NCI-H2081 treated with DMSO at 0.1 percent for 48 hours (cell line): ENCODE measurements at places on chromosomes 1 and 21.

- DNase-seq: no peak
These were observed 59.6 kb downstream of the PLA2G4A start for GRCh38 chr1:186888367-186888766.

GRCh38 chr1:215501496-215501895 is 65.6 kb upstream of the KCTD3 start:
- no peak for DNase-seq

DNA sequence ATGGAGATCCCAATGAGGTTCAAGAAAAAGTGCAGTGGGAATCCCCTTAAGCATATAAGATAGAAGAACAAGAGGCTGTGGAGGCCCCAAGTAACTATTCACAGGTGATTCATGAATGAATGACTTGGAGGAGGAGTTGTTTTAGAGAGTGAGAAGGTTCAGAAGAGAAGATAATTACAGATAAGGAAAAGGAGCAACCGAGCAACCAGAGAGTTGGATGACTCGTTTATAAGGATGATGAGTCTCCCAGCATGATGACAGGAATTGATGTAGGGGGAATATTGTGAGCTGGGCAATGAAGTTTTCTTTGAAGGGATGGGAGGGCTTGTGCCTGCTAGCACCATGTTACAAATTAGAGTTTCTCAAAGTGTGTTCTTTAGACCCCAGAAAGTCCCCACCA is 9.8 kb downstream of the C8A start:
- no peak for DNase-seq

- no peak for DNase-seq
These were observed 779.6 kb upstream of the ADGRL2 start for GRCh38 chr1:81021134-81021533.

DNA sequence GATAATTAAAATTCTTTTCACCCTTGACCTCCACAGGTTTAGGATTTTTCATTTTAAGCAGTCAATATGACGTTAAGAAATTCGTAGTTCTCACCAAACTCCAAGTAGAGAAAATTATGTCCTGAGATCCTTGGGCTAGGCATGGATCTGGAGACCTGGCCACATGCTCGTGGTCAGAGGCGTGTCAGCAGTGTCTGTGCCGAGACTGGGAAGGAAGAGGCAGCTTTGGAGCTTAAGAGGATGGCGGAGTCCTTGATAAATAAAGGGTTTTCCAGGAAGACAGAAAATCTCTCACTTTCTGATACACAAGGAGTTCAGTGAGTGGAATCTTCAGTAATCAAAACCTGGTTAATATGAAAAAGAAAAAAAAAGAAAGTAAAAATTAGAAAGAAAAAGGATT is 17.0 kb downstream of the RHOU start:
- DNase-seq: no peak

DNA sequence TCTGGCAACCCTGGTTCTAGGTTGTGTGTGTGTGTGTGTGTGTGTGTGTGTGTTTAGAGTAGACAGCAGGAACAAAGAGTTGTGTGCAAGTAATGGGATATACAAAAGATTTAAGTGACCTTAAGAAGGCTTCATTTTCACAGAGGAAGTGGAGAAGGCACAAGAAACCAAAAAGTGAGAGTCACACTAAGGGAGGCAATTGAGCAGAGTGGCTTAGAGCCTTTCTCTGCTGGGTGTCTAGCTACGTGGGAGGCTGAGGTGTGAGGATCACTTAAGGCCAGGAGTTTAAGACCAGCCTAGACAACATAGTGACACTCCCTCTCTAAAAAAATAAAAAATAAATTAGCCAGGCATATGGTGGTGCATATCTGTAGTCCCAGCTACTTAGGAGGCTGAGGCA is 44.4 kb upstream of the HAO2 start:
- DNase-seq: no peak

DNA sequence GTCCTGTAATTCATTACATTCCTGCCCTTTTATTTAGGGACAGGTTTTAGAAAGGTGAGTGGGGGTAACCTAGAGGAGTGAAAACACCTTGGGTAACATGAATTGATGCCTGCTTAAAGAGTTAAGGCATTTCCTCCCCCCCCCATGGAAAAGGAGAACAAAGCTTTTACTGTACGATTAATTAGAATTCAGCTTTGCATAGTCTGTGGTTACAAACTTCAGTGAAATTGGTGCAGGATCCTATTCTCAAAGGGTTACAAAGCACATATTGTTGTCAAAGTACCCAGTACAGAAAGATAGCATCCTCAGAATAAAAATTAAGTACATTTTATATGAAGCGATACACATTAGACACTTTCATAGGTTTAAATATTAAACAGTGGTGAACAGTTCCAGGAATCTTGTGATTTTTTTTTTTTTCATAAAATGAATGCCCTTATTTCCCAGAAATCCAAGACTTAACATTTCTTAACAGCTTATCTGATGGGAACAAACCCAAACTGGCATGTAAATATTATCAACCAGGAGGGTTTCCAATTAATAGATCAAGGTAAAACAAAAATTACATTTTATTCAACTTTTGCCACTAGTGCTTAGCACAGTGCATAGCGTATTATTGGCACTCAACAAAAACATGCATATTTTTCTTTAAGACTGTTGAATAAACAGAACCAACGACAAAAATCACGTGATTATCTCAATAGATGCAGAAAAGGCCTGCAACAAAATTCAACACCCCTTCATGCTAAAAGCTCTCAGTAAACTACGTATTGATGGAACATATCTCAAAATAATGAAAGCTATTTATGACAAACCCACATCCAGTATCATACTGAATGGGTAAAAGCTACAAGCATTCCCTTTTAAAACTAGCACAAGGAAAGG is 172.7 kb downstream of the PDE4B start:
- no peak for DNase-seq

GRCh38 chr1:218948446-218948845 is 225.2 kb upstream of the LYPLAL1 start:
- DNase-seq: no peak

DNA sequence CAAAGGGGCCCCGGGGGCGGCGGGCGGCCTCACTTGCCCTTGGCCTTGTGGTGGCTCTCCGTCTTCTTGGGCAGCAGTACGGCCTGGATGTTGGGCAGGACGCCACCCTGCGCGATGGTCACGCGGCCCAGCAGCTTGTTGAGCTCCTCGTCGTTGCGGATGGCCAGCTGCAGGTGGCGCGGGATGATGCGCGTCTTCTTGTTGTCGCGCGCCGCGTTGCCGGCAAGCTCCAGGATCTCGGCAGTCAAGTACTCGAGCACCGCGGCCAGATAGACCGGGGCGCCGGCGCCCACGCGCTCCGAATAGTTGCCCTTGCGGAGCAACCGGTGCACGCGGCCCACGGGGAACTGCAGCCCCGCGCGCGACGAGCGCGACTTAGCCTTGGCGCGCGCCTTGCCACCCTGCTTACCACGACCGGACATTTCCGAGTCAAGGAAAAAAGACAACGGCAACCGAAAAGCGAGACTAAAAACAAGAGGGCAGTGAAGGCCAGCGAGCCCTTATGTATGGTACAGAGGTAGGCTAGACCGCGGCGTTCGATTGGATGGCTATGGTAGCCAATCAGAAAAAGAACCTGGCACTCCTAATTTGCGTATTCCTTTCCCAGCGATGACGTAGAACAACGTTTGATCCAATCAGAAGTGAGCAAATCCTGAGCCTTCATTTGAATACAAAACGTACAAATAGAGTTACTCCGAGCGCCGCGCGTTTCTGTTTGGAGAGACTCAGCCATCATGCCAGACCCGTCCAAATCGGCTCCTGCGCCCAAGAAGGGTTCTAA is 29.6 kb upstream of the RNF187 start:
- DNase-seq: peak; percentile 100

GRCh38 chr1:94272388-94272787 is 35.0 kb upstream of the ARHGAP29 start:
- no peak for DNase-seq

DNA sequence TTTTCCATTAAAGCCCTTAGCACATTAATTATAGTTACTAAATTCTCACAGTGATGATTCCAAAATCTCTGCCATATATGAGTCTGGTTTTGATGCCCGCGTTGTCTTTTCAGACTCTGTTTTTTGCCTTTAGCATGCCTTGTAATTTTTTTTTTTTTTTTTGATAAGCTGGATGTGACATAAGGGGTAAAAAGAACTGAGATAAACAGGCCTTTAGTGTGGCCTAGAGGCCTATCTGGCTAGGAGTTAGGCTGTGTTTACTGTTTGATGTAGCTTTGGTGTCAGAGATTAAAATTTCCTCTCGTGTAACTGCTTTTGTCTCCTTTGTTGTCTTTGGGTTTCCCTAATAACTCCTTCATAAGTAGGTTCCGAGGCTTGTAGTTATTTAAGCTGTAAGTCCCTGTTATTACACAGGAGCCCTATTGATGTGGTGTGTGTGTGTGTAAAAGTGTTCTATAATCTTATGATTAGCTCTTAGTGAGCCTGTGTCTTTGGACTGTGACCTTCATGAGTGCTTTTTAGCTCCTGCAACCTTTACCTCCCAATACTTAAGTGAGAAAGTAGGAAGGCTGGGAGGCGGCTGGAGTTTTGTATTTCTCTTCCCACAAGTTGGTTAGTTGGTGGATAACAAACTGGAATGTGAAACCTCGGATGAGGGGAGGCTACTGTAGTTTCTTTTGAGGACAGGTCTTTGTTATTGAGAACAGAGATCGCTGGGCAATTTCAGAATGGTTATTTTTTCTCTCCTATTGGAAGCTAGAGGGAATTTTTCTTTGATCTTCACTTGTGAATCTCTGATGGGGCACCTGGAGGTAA is 19.3 kb downstream of the HS2ST1 start:
- no peak for DNase-seq

- DNase-seq: no peak
These were observed 112.9 kb downstream of the ZBTB18 start for GRCh38 chr1:244163861-244164510.

- no peak for DNase-seq
These were observed 10.1 kb upstream of the LRRC71 start for GRCh38 chr1:156910309-156910782.

DNA sequence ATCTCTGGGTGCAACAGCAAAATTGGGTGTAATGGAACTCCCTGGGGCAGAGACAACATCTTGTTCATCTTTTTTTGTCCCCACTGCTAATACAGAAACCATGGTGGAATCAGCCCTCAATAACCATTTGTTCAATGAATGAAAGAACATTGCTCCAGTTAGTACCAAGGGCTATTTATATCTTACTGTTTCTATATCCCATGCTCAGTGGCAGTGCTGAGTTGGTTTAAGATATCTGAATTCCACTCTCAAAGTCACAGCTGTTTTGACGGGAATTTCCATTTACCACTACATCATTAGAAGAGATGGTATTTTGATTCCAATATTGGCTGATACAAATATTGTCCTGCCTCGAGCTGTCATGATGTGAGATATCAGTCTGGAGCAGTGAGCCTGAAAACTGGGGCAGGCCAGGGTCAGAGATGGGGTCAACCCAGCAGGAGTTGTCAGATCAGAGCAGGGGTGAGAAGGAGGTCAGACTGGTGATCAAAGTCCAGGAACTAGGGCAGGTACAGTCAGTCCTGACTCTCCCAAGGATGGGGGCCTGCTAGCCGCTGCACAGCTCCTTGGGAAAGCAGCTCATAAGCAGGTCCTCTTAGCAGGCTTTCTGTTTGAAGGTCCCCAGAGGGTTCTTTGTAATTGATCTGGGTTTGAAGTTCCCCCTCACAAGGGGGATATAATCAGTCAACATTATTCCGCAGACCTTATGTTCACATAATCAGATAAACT is 5.8 kb upstream of the PHC2 start:
- DNase-seq: no peak

- DNase-seq: no peak
These were observed 81.0 kb downstream of the UBR4 start for GRCh38 chr1:19128968-19129514.

DNA sequence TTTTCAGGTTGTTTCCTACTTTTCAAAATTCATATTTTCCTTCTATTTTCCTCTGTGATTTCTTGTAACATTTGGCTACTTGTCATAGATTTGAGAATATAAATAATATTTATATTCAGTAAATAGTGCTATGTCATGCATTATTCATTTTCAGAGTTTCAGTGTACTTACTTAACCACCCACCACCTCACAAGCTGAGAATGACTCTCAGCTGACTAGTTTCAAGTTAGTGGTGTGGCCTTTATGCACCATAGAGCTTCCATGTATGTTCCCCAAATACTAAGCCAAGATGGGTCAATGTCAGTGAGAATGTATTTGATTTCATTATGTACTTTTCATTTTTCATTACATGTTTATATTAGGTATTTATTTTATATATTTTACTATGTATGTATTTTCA is 56.9 kb upstream of the RGS1 start:
- DNase-seq: no peak

- DNase-seq: no peak
These were observed 103.8 kb downstream of the LYPLAL1 start for GRCh38 chr1:219277304-219278105.

DNA sequence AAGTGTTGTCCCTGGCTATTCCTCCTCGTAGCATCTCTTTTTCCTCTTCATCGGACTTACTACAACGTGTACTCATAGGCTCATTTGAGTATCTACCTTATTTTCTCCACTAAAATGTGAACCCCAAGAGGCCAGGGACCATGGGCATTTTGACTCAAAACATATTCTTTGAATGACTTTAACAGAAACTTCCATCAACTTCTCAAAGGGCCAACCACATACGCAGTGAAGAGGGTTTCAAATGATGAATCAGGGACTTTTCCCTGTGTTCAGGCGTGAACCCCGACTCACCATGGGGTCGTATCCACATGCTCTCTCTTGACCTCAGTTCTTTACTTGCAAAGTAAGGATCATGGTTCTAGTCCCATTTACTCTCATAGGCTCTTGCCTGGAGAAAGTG is 20.2 kb upstream of the GPR137B start:
- DNase-seq: no peak

DNA sequence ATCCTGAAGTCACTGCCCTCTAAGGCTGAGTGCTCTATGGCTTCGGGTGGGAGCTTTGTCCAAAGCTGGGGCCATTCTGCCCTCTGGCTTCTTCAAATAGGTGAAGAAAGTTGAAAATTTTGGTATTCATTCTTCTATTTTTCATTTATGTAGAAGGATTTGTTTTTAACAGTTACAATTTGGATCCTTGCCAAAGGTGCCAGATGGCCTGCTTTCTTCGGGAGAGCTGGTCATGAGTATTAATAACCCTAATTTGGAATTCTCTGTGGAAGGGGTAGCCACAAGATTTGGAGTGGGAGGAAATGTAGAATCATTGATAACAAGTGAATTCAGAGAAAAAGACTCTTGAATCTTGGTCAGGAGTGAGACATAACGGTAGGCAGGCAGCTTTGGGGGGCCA is 370.4 kb upstream of the ST6GALNAC5 start:
- DNase-seq: no peak

DNA sequence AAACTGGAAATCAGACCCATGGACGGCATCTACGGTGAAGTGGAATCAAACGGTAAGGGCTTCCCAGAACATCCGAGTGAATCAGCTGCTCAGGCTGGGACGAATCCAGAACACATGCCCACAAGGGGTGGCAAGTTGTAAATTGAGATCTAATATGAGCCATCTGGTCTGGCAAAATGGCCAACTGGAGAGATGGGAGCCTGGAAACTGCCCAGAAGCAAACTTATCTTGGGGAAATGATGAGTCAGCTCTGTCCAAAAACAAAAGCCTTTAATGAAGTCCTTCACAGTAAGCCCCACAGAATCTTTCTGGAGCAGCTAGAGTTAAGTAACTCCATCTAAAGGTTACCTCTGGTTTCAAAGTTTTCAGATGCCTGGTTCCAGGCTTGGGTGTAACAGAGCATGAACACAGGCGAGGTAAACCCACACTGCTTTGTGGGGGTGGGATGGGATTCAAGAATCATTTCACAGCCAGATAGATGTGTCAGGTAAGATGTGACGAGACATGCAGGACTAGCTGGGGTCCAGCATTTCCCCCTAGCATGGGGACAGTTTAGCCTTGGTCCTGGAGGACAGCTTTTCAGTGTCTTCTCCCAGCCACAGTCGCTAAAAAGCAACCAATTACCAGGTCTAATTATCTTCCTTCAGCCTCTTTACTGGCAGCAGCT is 10.5 kb upstream of the SRP9 start:
- DNase-seq: no peak

- DNase-seq: no peak
These were observed 3.7 kb downstream of the OLFM3 start for GRCh38 chr1:101992821-101993575.
